ENCODE measurements at places on chromosomes 13 and 19.
A peak's percentile ranks its signal among the peaks of the same experiment; 100 is the strongest.

DNA sequence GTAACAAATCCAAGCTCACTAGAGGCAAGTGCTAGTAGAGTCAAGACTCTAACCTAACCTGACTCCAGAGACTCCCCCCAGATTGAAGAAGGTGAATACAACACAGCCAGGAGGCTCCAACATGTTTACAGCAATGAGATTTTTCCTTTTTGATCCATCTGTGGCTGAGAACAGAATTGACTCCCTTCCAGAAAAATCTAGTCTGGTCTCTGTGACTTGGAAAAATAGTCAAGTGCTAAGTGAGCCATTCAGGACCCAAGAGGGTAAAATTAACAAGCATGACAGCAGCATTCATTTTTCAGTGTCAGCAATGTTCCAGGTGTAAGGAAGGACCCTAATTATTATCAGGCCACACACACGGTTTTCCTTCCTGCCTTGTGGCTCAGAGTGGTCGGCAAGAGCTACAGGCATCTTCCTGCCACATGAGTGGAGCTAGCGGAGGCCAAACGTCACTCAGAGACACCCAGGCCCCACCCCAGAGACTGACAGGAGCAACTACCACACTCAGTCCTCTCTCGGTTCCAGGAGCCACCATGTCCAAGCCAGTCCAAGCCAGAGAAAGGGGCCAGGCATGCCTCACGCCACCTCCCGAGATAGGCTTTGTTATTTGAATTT, 395.1 kb downstream of the FOXO1 start:
- no peak for DNase-seq

DNA sequence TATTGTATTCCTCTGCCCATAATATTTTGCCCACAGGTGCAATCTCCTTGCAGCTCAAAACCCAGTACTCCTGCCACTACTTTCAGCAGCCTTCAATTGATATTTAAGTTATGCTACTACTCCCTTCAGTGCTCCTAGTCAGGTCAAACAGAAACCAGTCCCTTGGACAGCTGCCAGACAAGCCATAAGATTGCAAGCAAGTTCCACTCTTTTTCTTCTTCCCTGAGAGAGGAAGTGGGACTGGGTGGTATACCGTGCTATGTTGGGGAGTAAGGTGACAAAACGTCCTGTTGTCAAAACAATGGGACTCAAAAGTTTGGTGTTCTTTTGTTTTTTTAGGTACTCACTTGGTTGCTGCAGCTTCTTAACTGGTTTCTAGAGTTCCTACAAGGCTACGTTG, 63.1 kb upstream of the FRY start:
- DNase-seq: no peak

DNA sequence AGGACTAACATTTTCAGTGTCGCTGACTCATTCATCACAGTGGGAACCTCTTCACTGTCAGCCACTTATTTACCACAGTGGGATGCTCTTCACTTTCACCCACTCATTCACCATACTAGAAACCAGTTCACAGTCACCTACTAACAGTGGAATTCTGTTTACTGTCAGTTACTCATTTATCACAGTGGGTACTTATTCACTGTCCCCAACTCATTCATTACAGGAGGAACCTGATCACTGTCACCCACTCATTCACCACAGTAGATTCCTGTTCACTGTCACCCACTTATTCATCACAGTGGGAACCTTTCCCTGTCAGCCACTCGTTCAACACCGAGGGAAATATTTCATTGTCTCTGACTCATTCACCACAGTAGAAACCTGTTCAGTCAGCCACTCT, 10.1 kb upstream of the ZNF85 start:
- no peak for DNase-seq

- DNase-seq: no peak
Observed at GRCh38 chr19:37988758-37989635, 82.0 kb downstream of the SIPA1L3 start.

- DNase-seq: no peak
Observed at GRCh38 chr19:46179076-46179759, 31.2 kb downstream of the IGFL2 start.

- no peak for DNase-seq
Observed at GRCh38 chr13:28564030-28564429, 69.1 kb upstream of the FLT1 start.

DNA sequence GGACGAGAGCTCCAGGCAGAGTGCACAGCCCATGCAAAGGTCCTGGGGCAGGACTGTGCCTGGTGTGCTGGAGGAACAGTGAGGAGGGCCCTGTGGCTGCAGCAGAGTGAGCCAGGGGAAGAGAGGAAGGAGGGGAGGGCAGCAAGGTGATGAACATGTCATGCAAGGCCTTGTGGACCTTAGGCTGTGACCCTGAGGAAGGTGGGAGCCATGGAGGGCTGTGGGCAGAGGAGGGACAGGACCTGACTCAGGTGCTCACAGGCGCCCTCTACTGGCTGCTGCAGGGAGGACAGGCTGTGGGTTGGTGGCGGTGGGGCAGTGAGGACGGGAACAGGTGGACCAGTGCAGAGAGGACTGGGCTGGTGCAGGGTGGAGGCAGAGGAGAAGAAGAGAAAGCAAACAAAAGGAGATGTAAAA, 170.3 kb downstream of the PTPRS start:
- DNase-seq: no peak

DNA sequence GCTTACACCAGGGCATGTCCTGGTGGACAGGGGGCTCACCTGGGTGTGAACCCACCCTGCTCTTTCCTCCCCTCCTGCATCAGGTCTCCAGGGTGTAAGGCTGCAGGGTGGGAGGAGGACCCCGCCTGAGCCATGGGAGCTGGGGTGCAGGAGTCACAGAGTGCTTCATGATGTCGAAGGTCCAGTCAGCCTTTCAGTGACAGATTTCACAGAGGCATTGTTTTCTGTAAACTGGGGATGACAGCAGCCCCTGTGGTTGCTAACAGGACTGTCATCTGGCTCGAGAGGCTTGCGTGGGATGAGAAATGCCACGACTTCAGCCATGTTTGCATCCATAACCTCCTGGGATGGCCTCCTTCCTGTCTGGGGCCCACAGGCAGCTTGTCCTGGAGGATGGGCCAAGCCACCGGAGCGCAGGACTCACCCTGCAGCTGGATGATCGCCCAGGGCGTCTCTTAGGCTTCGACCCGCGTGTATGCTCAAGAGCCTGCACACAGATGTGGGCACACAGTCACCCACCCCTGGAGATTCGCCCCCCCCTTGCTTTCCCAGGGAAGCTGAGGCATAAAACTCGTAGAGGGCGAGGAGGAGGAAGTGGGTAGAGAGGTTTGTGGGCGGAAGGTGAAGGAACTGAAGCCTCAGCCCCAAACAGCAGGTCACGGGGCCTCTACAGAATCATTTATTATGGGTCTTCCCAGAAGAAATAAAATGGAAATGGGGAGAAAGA, 4.9 kb downstream of the NANOS3 start:
- no peak for DNase-seq

DNA sequence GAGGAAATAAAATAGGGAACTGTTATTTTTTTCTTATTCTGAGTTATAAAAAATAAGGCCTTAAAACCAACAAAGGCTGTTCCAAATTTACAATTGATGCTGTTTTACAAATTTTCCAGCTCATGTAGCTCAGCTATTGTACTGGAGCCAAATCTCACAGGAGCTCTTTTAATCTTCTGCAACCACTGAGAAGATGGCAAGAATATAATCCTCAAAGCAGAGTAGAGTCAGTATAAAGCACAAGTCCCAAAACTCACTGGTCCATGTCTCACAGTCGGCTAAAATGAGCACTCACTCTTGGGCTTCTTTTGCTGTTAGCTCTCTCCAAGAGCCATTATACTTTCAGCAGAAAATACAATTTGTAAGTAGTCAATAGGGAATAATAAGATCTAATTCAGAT, 1074.4 kb upstream of the PRR20A start:
- no peak for DNase-seq

DNA sequence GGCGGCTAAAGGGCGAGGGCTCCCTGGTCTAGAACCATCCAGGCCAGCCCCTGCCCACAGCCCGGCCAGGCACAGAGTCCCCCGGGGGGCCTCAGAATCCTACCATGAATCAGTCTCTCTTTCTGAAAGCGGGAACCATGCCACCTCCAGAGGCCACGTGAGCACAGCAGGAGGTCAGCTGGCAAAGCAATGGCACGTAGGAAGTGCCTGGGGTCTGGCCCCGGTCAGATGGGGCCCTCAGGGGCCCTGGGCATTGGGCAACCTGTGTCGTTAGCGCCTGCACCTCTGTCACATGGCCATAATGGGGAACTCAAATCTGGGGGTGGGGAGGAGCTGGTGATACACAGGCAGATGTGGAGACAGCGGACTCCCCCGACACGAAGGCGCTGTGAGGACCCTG, 8.8 kb downstream of the MFSD12 start:
- no peak for DNase-seq

- DNase-seq: no peak
Observed at GRCh38 chr13:40146611-40147117, 491.2 kb downstream of the COG6 start.

- no peak for DNase-seq
Observed at GRCh38 chr19:2754659-2755447, 15.0 kb upstream of the SLC39A3 start.

DNA sequence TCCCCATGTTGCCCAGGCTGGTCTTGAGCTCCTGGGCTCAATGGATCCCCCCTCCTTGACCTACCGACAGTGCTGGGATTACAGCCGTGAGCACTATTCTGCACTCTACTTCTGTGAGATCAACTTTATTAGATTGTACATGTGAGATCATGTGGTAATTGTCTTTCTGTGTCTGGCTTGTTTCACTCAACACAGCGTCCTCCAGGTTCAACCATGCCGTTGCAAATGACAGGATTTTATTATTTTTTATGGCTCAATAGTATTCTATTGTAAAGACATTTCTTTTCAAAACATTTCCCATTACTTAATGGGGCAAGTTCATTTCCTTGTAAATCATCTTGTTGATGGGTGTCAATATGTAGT, 1.5 kb upstream of the OBI1 start:
- no peak for DNase-seq

- DNase-seq: no peak
Observed at GRCh38 chr13:25686831-25687470, 315.2 kb downstream of the ATP8A2 start.

- DNase-seq: peak; percentile 6
Observed at GRCh38 chr13:44068169-44068568, 188.5 kb downstream of the LACC1 start.

GRCh38 chr13:50124536-50125303, 109.5 kb downstream of the KCNRG start:
- no peak for DNase-seq

- DNase-seq: no peak
Observed at GRCh38 chr19:55212447-55212846, 3.1 kb upstream of the PTPRH start.

GRCh38 chr19:18000480-18000914, 7.5 kb upstream of the ARRDC2 start:
- no peak for DNase-seq
